ENCODE measurements at places on chromosomes 6 and 20.
A peak's percentile ranks its signal among the peaks of the same experiment; 100 is the strongest.

GRCh38 chr20:19589787-19590362, 168.2 kb upstream of the RIN2 start:
- DNase-seq = no peak

GRCh38 chr6:76014626-76015530, 57.6 kb downstream of the IMPG1 start:
- DNase-seq = no peak

GRCh38 chr6:152540381-152540780, 96.8 kb downstream of the SYNE1 start:
- DNase-seq = no peak

- no peak for DNase-seq
Measured at GRCh38 chr6:3122823-3123182, 4.3 kb downstream of the BPHL start.

- no peak for DNase-seq
Measured at GRCh38 chr6:42961020-42961470, 491 bp downstream of the GNMT start.

DNA sequence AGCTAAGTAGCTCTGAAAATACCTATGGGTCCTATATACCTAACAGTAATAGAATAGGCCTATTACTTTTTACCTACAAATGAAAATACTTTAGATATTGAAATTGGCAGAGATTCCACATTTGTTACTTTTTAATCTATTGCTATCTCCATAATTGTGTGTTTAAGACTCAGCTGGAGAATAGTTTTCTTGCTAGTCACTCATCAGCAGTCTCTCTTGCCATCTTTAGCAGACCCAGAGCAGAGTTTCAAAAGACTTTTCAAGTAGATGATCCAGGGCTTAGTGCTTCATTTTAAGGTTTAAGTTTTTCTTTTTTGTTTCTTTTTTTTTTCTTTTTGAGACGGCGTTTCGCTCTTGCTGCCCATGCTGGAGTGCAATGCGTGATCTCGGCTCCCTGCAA, 12.9 kb downstream of the ANKS1A start:
- DNase-seq = no peak

- DNase-seq = peak; percentile 36
Measured at GRCh38 chr6:129766959-129767728, 57.2 kb upstream of the ARHGAP18 start.

DNA sequence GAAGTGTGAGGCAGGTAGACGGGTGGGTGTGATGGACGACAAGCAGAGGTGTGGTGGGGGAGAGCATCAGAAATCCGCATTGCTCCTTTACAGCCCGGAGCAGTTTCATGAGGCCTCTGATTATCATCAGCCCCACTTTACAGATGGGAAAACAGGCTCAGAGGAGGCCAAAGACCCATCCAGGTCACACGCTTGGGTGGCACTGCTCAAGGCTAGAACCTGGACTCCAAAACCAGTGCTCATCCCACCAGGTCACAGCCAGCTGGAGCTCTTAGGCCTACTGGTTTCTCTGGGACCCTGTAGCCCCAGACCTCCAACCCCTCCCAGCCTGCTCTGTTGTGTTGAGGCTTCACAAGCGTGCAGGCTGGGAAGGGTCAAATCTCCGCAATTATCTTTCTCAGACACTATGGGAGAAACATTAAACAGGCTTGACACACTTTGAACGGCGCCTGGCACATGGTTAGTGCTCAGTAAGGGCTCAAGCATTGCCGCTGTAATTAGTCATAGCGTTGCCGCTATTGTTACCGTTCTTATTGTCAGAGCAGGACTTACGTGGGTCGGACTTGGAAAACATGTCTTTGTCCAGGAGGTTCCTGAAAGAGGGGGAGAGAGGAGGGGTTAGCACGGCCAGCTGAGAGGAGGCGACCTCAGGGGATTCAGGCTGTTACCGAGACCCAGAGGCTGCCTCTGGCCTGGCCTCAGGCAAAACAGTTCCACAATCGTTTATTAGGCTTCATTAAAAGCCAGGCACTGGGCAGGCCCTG, 16.6 kb downstream of the CPNE5 start:
- no peak for DNase-seq

- DNase-seq = no peak
Measured at GRCh38 chr6:163741743-163742363, 327.3 kb downstream of the QKI start.

GRCh38 chr6:79812195-79812594, 135.2 kb downstream of the ELOVL4 start:
- no peak for DNase-seq

GRCh38 chr6:37155394-37156312, 14.3 kb upstream of the PIM1 start:
- DNase-seq = no peak

DNA sequence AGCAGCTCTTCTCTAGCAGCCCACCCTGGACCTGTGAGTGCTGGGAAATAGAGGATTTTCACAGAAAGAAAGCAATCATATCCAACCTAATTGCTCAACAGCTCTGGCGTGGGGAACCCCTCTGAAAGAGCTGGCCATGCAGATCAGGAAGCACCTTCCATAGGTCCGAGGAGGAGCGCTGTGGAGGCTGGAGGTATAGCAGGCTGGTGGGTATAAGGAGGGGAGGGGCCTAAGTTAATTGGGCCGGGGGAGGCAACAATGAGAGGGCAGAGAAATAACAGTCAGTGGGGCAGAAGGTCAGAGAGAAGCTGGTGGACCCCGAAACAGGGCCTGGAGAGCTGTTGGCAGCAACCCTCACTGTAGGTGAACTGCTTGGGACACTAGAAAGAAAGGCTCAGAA, 40.8 kb downstream of the SNRNP48 start:
- DNase-seq = no peak

GRCh38 chr6:52871621-52872020, 31.0 kb upstream of the GSTA5 start:
- DNase-seq = no peak

- no peak for DNase-seq
Measured at GRCh38 chr6:88301888-88302768, 136.0 kb upstream of the CNR1 start.

- DNase-seq = no peak
Measured at GRCh38 chr6:106185615-106186014, 99.5 kb downstream of the PRDM1 start.

DNA sequence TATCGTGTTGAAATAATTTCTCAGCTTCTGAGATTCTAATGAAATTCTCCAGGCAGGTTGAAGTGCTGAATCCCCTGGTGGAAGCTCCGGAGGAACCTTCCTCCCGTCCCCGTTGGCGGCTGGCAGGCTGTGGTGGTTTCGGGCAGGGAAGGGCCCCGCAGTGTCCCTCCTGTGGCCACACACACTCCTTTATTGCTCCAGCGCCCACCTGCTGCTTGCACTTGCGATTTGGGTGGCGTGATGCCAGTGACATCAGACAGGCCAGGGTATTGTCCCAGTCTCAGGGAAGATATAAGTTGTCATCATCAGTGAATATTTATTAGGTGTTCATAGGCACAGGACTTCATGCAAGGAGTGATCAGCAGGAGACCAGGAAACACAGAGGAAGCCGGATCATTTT, 530.4 kb downstream of the QKI start:
- DNase-seq = no peak

DNA sequence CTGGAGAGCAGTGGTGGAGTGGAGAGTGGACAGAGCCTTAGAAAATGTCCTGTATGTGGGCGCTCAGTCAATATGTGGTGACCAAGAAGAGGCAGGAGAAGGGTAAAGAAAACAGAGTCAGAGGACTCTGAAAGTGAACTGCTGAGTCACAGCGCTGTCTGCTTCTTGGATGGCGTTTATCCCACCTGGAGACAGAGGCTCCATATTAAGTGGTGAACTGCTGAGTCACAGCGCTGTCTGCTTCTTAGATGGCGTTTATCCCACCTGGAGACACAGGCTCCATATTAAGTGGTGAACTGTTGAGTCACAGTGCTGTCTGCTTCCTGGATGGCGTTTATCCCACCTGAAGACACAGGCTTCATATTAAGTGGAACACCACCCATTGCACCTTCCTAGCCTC, 119.3 kb upstream of the RALGAPA2 start:
- no peak for DNase-seq

DNA sequence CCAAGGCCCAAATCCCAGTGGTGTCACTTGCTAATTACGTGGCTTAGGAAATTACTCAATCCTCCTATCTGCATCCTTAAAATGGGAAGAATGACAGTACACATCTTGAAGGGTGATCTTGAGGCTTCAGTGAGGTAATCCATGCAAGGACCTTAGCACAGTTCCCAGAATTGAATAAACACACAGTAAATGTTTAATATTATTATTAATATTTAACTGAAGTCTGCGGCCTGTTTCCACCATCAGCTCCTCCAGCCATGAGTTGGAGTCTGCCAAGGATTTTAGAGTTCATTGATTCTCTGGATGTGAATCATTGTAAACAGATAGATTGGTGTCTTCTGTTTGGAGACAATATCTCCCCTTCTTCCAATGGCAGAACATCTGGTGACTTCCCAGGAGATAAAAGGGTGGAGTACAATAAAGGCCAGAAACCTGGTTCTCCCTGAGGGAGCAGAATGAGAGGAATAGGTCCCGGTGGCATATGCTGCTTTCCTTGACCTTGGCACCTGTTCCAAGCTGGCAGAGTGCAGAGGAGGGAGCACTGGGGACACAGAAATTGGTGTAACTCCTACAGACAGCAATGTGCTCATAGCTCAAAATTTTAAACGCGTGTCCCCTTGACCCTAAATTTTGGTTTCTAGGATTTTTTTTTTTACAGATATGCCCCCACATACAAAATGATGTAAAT, 25.4 kb downstream of the UNC5CL start:
- DNase-seq = no peak

DNA sequence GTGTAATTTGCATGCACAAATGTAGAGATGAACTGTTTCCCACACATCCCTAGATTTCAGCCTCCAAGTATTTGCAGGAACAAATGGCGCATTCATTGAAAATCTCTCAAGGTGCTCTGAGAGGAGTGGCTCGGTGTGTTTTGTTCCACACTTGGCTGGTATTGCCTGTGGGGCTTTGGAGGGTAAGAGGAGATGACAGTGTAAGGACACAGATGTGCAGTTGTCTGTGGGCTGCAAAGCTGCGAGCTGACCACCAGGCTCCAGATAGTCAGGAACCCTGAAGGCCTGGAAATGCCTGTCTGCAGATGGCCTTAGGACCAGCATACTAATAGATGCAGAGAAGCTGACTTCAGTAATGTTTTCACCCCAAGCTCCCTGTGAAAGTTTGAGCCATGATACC, 57.7 kb upstream of the PBOV1 start:
- no peak for DNase-seq

GRCh38 chr6:37727996-37728395, 30.3 kb upstream of the MDGA1 start:
- no peak for DNase-seq

- DNase-seq = no peak
Measured at GRCh38 chr6:158756126-158756525, 63.0 kb downstream of the EZR start.

DNA sequence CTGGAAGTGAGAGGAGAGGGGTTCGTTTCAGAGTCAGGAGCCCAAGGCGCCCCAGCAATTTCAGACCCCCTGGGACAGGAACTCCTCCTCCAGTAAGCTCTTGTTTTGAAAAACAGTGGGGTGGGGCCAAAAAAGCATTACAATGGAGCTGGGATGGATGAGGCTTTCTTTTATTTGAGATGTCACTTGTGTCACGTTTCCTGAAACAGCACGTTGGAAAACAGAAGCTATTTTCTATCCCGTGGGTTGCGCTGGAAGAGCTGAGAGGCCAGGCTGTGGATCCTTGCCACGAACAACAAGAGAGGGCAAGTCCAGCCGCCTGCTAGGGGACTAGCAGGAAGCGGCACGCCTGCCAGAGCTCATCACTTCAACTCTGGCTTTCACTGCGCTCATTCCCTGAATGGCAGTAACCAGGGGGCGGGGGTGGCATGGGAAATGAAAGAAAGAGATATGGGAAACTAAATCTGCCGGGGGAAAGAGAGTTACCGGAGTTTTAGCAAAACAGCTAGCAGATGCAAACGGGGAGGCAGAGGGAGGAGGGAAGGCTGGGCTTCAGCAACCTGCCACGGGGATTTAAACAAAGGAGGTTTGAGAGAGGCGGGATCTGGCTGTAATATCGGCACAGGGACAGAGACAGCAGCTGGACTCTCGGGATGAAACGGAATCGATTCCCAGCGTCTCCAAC, 34.6 kb downstream of the GCNT2 start:
- DNase-seq = no peak

- DNase-seq = no peak
Measured at GRCh38 chr6:74768120-74768519, 437.7 kb downstream of the COL12A1 start.

DNA sequence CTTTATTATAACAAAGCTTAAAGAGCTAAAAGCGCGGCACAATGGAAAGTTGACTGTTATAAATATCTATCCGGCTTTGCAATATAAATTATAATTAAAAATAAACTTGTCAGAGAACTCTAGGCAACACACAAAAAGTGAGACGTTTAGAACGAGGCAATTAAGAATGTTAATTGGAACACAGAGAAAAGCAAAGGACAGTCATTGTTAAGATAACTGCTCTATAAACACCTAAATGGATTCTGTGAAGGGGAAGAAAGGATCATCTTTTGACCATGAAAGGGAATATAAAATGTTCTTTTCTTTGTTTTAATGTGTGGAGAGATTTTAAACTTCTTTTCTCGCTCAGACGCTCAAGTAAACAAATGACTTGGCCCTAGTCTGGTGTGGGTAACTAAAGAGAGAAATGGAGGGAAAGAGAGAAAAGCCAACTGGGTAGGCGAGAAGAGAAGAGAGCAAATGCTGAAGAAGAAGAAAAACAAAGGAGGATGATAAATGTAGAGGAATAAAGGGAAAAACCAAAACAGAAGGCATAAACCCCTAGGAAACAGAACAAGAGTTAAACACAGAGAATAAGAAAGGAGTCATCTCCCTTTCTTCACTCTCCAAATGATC, 9.3 kb upstream of the SALL4 start:
- DNase-seq = no peak

- no peak for DNase-seq
Measured at GRCh38 chr20:14832630-14833029, 495.2 kb upstream of the FLRT3 start.

DNA sequence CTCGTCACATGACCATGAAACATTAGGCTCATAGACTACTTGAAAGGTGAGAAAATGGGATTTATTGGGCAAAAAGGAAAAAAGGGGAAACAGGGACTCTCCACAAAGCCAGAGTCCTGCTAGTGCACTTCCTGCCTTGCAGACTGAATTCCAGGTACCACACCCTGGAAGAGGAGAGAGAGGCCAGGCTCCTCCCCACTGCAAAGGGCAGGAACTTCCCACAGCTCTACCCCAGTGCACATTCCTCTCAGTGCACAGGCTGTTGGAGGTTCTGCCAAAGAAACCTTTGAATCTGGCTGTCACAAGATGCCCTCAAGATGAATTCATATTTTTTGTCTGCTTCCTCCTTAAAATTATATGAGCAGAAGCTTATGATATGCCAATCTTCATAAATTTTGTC, 920.4 kb upstream of the GJE1 start:
- no peak for DNase-seq

- DNase-seq = no peak
Measured at GRCh38 chr6:10413850-10414738, 780 bp downstream of the TFAP2A start.

- DNase-seq = no peak
Measured at GRCh38 chr6:17239260-17239659, 41.9 kb upstream of the RBM24 start.

Data from NCI-H2081 treated with DMSO at 0.1 percent for 48 hours (cell line).